Suprapubic skin (tissue), 4 donors: ENCODE measurements at places on chromosomes 13 and 19.

DNA sequence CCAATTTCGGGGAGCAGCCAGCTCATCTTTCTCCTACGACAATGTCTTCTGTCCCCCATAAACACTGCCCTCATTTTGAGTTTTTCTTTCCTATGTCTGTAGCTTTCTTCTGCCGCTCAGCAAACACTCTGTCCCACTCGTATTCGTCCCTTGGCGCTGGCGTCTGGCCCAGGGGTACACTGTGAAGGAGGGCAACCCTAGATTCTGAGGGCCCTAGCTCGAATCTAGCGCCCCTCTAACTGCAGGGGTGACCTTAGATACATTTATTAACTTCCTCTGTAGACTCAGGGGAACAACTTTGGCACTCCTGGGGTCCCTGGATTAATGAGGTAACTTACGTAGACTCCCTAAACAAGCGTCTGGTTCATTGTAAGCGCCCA lies 677 bp upstream of the LRCH1 start:
- DNase-seq: no peak

- DNase-seq: no peak
Observed at GRCh38 chr19:48842789-48843162, 6.5 kb upstream of the HSD17B14 start.

DNA sequence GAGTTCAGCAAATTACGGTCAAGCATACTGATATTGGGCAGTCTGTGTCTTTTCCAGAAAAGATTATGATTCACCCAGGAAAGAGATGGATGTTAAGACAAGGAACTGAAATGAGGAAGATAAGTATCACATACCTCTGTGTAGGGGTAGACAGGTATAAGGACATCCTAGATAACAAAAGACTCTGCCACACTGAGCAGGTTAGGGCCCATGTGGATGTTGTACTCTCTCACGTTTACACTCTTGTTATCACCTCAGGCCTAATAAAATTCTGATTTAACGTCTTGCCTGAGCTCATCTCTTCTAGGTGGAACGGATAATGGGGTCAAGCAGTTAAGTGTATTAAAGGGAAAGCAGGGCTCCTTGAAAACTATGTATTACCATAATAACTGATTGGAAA lies 2480.8 kb downstream of the PCDH9 start:
- no peak for DNase-seq

GRCh38 chr13:112582263-112582662 lies 5.7 kb downstream of the TUBGCP3 start:
- no peak for DNase-seq

DNA sequence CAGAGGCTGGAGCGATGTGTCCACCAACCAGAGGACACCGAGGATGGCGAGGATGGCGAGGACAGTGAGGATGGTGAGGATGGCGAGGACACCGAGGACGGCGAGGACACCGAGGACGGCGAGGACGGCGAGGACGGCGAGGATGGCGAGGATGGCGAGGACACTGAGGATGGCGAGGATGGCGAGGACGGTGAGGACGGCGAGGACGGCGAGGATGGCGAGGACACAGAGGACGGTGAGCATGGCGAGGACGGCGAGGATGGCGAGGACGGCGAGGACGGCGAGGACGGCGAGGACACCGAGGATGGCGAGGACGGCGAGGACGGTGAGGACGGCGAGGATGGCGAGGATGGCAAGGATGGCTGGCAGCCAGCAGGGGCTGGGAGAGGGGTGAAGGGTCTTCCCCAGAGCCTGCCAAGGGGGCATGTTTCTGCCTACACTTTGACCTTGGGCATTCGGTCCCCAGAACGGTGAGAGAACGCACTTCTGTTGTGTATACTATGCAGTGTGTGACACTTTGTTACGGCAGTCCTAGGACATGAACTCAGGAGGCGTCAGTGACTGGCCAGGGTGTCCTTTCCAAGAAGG lies 44.4 kb upstream of the ATP11A start:
- no peak for DNase-seq

- no peak for DNase-seq
Observed at GRCh38 chr19:32908641-32909190, 39.1 kb upstream of the SLC7A9 start.

GRCh38 chr19:11446652-11447301 lies 11.3 kb downstream of the PRKCSH start:
- DNase-seq: no peak

- DNase-seq: no peak
Observed at GRCh38 chr13:75178436-75178835, 303.5 kb downstream of the TBC1D4 start.

GRCh38 chr19:1854542-1855039 lies 6.3 kb upstream of the REXO1 start:
- no peak for DNase-seq

DNA sequence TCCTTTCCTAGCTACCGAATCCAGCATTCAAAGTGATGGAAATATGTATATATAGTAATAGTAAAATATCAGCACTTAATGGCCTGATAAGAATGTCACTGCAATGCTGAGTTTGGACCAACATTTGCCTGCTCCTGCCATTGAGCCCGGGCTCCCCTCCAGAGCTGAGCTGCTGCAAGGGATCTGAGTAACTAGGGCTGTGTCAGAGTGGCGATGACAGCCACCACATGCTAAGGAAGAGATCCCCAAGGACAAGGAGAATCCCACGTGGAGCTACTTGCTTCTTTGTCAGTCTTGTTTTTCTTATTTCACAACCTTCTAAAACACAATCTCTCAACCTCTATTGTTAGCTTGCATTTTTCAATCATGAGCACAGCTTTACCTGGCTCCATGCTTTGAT lies 19.5 kb upstream of the ALOX5AP start:
- DNase-seq: no peak

- DNase-seq: no peak
Observed at GRCh38 chr19:2371656-2372055, 11.6 kb downstream of the TMPRSS9 start.

- no peak for DNase-seq
Observed at GRCh38 chr19:1274852-1275259, 474 bp upstream of the FAM174C start.

- DNase-seq: no peak
Observed at GRCh38 chr13:46748300-46748699, 48.7 kb downstream of the ESD start.

DNA sequence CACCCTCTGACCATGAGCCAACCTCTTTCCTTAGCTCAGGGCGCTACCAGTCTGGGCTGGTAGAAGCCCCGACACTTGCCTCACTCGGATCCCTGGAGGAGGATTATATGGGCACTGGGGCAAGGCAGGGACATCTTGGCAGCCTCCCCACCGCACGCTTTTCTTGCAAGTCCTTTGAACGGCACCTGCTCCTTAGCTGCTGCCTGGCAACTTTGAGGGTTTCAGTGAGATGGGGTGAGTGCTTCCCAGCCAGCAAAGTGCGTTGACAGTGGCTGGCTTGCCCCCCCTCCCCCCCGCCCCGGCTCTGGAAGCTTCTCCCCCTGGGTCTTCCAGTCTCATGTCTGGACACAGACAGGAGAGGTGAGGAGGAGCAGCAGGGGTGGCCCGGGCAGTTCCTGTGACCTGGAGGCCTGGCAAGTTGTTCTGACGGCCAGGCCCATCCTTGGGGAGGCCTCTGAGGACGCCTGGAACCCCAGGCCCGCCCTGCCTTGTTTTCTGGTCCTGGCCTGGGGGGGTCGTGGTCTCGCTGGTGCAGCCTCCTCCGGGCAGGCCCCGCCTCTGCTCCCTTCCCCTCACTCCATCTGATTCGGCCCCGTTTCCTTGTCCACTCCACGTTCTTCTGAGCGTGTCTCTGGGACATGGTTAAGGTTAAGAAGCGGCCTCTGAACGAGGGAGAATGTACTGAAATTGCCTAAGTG lies 75.2 kb downstream of the ATP11A start:
- DNase-seq: no peak

DNA sequence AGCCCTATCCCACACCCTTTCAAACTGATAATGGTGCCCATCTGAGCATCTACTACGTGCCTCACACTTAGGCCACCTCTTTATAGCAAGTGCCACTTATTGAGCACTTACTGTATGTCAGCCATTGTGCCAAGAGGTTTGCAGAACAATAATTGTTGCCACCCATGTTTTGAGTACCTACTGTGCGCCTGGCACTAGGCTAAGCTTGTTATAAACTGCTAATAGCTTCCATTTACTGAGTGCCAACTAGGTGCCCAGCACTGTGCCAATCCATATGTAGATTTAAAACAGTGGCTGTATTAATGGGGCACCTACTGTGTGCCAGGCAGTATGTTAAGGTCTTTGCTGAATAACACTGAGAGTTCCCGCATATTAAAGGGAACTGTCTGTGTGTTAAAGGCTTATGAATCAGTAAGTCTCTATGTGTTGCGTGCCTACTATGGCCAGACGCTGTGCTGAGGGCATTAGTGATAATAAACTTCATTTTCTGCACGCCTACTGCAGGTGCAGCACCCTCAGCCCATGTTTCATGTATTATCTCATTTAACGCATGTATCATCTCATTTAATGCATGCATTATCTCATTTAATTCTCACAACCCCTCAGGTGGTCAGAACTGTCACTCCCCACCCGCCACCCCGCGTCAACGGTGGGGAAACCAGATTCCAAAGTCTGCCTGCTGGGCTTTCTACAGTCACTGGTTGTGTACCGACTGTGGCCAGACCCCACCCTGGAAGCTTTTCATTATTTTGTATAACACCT lies 105.0 kb downstream of the PTPRS start:
- DNase-seq: no peak

- DNase-seq: no peak
Observed at GRCh38 chr13:113140677-113141600, 17.5 kb upstream of the PROZ start.

GRCh38 chr13:52882785-52883184 lies 34.3 kb upstream of the PCDH8 start:
- no peak for DNase-seq

GRCh38 chr19:44401139-44402115 lies at the start of gene ZNF285:
Gene ZNF285, minus strand, starts transcription at chr19:44401608. Its CDS starts 4,395 bp downstream, at chr19:44397213.
- DNase-seq: peak; percentile 89

GRCh38 chr19:5261156-5261890 lies 79.3 kb downstream of the PTPRS start:
- no peak for DNase-seq

- no peak for DNase-seq
Observed at GRCh38 chr19:51097166-51097738, 11.0 kb downstream of the CTU1 start.

DNA sequence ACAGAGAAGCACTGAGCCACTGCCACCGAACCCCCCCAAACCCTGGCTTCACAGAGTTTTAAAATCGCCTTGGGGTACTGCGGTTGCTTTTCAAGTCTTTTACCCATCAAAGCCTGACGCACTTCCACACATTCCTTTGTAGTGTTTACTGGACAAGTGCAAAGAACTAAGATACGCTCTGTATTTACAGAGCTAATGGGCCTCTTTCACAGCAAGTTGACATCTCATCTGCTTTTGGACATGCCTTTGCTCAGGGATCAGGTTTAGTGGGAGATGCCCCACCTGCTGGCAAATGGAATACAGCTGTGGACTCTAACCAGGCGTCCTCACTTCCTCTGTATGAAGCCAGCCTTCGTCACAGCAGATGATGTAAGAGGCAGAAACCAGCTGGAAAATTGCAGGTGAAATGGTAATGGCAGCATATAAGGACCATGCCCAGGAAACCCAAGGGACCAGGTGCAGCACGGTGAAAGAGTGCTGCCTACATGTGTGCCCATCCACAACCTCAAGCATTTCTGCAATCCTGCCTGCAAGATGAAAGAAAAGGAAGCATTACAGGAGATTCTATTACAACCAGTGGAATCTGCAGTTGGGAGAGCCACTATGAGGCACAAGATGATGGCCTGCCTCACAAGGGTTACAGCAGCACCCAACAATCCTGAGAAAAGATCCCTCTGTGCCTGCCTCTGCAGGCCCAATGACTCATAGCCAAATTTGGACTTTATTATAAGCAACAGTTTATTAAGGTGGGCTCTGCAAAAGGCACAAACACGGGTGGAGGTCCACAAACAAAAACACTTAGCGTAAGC lies 34.7 kb downstream of the BRD4 start:
- no peak for DNase-seq

DNA sequence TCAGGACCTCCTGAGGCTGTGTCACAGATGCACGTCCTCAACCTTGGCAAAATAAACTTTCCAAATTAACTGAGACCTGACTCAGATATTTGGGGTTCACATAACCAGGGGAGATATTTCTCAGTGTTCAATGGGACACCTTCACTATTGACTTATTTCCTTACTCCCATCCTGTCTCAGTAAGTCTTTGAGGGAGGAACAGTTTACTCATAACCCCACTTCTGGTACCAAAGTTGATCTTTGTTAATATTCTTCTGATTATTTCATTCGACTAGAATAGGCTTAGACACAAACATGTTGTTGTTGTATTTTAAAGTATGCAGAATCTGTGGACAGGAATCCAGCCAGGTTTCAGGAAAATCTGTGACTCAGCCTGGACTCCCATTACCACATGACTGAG lies 34.6 kb upstream of the CHST8 start:
- no peak for DNase-seq

DNA sequence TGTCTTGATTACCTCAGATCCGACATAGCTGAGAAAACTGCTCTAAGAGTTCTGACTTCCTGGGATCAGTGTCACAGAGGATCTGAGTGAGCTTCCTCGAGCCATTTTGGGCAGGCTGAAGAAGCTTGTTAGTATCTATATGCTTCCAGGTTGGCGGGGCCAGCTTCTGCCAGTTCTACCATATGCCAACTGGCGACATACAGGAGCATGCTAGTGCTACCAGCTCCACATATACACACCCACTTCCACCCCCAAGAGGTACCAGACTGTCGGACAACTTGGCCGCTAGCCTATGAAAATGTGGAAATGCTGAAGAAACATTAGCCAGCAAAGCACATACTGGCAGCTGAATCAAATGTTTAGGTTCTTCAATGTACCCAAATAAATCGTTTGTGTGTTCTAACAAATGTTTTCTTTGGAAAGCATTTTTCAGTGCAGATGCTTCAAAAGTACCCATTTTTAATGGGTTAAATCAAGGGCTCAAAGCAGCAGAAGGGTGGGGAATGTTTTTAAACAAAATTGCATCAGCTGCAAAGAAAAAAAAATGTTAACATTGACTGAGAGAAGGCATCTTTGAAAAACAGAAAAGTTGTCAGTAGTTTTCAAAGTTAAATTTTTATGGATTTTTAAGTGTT lies 163.7 kb downstream of the KLF12 start:
- no peak for DNase-seq

DNA sequence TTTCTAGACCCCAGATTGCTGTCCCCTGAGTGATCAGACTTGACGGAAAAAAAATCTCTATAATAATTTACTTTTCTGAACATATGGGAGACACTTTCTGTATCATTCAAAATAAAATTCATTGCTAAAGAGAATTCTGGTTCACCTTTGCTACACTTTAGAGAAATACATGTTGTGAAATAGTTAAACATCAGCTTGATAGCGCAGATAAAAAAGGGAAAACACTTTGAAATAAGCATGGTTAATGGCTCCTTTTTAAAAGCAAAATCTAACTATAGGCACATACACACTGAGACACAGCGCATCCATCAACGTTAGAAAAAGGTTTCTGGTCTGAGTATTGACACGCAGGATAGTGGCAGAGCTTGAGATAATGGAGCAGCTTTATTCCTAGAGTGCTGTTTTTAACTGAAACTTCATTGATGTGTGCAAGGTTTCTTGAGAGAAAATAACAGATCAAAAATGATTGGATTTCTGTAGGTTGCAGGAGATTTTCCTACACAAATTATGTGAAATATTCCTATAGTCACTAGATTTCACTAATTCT lies 341.2 kb downstream of the MZT1 start:
- DNase-seq: no peak
